ENCODE measurements at places on chromosomes 5 and 9. TPM values are rescaled to one million over a fixed set of nuclear protein-coding genes. Genes with fewer than 3 reads are reported as not detected.

DNA sequence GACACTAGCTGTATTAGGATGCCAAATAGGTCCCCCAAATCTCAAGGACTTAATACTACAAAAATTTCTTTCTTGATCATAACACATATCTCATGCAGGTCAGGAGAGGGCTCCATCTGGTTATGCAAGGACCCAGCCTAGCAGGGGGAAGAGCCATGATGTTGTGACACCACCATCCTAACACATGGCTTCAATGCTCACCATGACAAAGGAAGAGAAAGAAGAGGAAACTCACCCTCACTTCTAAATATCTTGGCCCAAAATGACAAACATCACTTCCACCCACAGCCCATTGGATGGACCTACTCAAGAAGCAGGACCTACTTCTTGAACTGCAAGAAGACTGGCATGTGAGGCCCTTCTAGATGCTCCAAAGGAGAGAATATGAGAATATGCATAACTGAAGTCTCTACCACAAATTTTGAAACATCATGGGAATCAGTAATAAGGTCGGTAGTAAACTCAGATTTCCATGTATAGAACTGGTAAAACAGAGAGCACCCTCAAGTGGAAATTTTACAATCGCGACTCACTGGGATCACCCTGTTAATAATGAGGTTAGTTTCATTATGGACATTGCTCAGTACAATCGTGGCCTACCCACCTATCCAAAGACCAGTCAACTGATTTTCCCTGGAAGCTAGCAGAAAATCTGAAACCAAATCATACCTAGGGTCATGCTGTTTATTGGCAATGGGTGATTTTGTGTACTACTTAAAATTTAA, 308.2 kb downstream of the ACTL7B start:
- no peak for DNase-seq

DNA sequence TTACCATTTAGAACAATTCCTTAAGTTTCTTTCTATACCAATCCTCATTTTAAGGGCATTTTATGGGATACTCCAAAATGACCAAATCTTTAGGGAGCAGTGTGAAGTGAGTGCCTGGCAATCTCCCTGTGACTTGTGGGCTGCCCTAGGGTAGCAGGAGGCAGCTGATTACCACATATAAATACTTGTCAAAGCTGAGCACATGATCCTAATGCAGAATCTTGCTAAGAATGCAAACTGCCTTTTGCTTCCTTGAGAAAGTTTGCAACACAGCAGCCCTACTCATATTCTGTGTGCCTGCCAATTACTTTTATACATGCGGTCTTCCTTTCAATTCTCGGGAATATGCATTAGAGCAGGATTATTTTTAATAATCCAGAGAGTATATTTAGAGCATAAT, 18.2 kb upstream of the NREP start:
- peak; percentile 27 for DNase-seq

GRCh38 chr5:173726846-173727557, 110.6 kb upstream of the BOD1 start:
- DNase-seq, result no peak

DNA sequence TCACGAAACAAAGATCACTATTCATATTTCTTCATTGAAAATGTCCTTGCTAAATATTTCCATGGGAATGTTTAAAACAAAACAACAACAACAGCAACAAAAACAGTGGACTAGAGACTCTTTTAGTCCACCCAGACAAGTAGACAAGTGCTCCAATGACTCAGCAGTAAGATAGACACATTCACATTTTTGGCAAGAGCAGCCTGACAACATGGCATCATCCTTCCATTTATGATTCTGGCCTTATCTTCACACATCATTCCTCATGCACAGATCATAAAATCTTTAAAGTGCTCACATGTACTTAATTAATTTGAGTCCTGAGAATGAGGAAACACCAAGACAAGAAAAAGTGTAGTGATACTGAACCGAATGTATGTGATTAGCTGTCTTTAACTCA, 132.6 kb upstream of the PDE4D start:
- peak; percentile 7 for DNase-seq

DNA sequence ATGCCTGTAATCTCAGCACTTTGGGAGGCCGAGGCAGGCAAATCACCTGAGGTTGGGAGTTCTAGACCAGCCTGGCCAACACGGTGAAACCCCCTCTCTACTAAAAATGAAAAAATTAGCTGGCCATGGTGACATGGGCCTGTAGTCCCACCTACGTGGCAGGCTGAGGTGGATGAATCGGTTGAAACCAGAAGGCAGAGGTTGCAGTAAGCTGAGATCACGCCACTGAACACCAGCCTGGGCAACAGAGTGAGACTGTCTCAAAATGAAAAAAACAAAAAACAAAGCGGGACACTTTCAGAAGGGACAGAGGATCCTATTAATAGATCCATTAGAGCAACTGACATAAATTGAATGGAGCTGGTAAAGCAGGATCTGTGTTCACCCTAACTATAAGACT, 89.6 kb upstream of the SGCD start:
- no peak for DNase-seq

- no peak for DNase-seq
These were observed 45.4 kb downstream of the TAF11L14 start for GRCh38 chr5:17679597-17680203.

GRCh38 chr5:132471944-132472343, 18.6 kb downstream of the IRF1 start:
- no peak for DNase-seq

- no peak for DNase-seq
These were observed 1.6 kb downstream of the ECM2 start for GRCh38 chr9:92534204-92534603.

GRCh38 chr5:62640446-62640845, 61.8 kb downstream of the LRRC70 start:
- no peak for DNase-seq

DNA sequence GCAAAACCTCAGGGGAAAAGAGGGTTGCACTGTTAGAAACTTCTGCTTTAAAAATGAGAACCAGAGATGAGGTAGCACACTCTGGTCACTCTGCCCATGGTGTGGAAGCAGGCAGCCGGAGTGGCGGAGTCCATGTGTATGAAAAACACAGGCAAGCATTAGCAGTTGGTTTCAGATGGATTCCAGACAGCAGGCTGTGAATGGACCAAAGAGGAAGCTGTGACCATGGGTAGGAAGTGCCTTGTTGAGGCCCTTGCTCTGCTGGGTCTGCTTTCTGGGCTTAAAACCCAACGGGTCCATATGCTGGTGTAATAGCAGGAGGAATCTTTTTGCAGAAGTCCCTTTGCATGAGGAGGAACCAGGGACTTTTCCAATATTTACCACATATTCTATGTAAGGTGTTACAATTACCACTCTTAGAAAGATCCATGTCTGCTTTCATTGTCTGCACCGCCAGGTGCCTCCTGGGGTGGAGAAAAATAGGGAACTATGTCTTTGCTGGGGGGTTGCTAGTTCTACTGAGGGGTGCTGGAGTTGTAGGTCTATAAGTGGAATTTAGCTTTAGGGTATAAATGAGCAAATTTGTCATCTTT, 77.0 kb downstream of the ANKRD55 start:
- no peak for DNase-seq

GRCh38 chr9:105385381-105385985, 62.4 kb upstream of the FSD1L start:
- DNase-seq, result peak; percentile 43

DNA sequence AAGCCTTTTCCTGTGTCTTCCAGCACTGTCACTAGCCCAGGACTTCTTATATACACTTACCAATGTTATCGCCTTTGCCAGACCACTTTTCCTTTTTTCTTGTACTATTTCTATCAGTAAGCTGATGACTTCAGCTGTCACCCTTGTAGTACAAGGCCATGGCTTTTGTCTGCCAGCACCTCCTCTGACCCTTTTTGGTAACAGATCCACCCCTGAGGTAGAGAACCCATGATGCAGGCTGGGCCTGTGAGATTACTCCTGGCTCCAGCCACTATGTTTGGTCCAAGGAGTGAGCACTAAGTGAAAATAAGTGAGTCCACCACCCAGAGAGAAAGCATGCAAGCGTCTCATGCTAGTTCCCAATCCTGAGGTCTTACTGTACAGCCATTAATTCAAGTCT, 406.7 kb downstream of the MLLT3 start:
- DNase-seq, result no peak

- no peak for DNase-seq
These were observed 41.0 kb upstream of the MTAP start for GRCh38 chr9:21761309-21761901.

DNA sequence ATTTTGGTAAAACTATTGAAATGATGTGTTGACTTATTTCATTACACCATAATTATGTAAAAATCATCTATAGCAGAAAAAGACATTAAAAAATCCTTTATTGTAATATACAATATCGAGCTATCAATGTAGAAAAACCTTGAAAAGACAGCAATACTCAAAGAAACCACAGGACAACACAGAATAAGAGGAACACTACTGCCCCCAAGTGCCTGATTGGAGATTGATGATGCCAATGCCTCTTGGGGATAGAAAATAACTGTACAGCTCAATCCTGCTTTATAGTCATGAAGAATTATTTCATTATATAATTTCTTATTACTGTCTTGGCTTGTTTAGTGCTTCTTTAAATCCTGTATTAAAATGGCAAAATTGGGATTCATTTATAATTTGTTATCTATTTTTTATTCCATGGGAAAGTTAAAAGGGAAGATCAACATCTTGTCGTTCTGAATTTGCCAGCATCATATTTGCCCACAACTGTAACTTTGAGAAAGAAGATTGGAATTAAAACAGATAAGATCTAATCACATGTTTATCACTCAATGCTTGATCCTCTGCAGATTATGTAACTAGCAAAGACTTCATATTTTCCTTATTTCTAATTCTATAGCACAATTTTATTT, 337.5 kb downstream of the CDH9 start:
- no peak for DNase-seq

GRCh38 chr5:1324719-1325190, 20.1 kb downstream of the CLPTM1L start:
- DNase-seq, result no peak

The IL3 gene
- not detected for total RNA-seq

The RPP25L gene
- 9.6 TPM for total RNA-seq

The DMRTA1 gene
- total RNA-seq, result 0.90 TPM

The IFNB1 gene
- not detected for total RNA-seq

The KIF4B gene
- not detected for total RNA-seq

The SNCAIP gene
- total RNA-seq, result 0.57 TPM

The JMY gene
- total RNA-seq, result 16.4 TPM

The SPINK6 gene
- not detected for total RNA-seq

The TAS2R1 gene
- total RNA-seq, result not detected
